ENCODE measurements at places on chromosomes 3 and 15. TPM values are rescaled to one million over a fixed set of nuclear protein-coding genes. Genes with fewer than 3 reads are reported as not detected.

- DNase-seq, result peak; percentile 51
These were observed 15.7 kb downstream of the CIDEC start for GRCh38 chr3:9864200-9864927.

DNA sequence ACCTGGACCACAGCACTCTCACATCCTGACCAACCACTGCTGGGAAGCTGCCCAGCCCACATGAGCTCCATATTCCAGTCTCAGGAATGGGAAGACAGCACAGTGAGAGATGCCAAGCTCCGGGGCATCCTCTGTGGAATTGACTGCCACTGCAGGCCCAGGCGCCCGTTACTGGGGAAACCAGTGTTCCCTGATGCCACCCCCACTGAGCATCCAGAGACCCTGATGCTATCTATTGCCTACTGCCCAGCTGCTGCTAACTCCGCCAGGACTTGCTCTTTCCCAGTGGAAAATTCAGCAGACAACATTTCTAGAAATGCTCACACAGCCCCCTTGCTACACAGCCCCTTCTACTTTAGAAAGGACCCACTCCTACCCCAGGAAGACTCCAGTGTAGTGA lies 57.6 kb downstream of the CYP19A1 start:
- DNase-seq, result no peak

DNA sequence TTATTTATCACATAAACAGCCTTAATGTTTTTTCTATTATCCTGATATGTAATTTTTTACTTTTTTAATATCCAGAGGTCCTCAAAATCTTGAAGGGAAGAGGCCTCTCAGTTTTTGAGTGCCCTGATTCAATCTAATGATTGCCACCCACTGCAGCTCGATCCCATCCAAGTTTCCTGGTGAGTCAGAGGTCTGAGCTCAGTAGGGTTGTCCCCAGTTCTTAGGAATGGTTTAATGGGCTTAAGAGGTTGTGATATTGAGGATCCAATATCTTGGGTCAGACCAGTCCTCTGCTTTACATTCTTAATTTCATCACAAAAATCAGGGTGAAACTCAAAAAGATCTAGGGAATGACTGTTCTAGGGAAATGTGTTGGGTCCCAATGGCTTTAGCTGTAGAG lies 238.5 kb downstream of the NSUN3 start:
- no peak for DNase-seq

GRCh38 chr15:43957724-43958123 lies 130.9 kb downstream of the WDR76 start:
- no peak for DNase-seq

GP5 gene
- 0.79 TPM for total RNA-seq

Data from spleen (tissue), 13 donors.